Activated T-cell treated with anti-CD3 and anti-CD28 coated beads, Interleukin-2, amount 50 U/mL, for 72 hours (primary cell): ENCODE measurements at places on chromosomes 7 and 10.

DNA sequence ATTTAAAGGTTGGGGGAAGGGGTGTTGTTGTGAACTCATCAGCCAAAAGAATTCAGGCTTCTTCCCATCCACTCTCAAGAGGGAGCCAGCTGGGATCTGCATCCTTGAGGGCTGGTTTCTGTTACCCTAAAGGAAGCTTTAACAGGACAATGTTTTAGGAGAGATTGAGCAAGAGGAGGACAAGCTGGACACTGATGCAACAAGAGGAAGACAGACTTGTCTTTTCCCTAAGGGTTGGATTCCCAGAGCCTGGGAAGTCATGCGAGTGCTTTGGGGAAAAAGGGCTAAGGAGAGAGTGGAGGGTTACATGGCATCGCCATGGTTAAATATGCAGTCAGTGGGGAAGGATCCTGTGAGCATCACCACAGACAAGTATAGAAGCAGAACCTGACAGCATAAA lies 47.6 kb upstream of the PDE1C start:
- no peak for DNase-seq

DNA sequence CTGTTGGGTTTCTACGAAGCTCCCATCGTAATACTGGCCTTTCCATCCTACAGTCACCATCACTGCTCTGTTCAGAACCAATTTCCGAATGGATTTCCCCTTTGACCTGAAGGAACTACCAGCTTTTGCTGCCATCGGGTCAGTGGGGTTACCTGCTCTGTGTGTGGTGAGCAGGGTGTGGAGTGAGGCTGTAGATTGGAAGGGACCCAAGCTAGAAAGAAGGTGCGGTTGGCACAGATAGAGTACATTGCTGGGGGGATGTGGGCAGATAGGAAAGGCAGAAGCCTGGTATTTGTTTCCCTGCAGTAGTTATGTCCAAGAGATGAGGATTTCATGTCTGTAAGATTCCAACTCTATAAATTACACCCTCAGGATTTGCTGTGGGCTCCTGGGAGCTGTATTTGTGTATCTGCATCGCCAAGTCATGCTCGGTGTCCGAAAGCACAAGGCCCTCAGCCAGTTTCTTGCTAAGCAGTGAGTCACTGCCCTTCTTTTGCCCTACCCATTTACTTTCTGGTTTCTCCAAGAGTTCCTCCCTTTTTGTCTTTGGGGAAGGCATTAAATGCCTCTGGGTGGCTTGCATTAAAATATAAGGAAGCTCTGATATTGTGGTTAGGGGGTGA lies 15.4 kb downstream of the CLCN1 start:
- no peak for DNase-seq

GRCh38 chr10:106577266-106577665 lies 587.2 kb downstream of the SORCS1 start:
- DNase-seq = no peak

- peak; percentile 59 for DNase-seq
These were observed 8.0 kb downstream of the KLF6 start for GRCh38 chr10:3776796-3777571.

- DNase-seq = no peak
These were observed 389.1 kb upstream of the ANKRD30A start for GRCh38 chr10:36736311-36736710.

DNA sequence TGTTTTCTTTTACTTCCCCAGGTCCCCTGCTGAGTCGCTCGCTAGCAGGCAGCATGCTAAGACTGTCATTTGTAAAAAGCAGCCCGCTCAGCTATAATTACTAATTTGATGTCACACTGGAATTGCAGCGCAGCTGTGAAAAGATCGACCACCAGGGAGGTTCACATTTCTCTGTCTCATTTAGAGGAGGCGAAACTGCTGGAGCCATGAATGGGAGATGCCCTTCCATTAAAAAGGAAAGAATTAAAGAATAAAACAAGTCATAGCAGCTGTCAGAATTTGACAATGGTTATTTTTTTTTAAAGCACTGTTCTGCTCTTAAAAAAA lies 153.5 kb downstream of the PIP4K2A start:
- DNase-seq = no peak

DNA sequence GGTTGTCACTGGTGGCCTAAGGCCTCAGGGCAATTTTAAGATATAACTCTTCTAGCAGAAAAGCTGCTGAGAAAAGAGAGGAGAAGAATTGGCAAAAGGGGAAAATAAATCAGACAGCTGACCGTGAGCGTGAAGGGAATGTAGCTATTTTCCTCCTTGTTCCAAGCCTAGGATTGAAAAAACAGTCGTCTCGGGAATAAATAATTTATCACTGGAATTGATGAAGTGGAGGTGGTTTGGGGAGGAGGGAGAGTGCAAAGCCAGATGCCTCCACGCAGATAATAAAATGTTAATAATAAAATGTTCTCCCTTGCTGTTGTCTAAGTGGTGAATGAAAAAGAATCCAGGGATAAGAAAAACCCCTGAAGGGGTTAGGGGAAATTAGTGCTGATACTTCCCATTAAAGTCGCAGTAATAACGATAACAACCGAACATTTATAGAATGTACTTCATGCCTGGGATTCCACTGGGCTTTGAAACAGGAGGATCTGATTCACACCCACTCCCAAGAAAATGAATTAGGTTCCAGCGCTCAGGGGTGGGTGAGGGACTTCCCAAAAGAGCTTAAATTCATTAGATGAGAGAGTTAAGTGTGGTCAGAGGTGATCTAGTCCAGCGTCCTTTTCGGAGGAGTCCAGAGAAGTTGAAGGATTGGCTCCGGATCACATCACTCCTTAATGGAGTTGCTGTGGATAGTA lies 27.3 kb downstream of the BAMBI start:
- DNase-seq = no peak

GRCh38 chr7:22677680-22678079 lies 49.3 kb upstream of the IL6 start:
- no peak for DNase-seq

DNA sequence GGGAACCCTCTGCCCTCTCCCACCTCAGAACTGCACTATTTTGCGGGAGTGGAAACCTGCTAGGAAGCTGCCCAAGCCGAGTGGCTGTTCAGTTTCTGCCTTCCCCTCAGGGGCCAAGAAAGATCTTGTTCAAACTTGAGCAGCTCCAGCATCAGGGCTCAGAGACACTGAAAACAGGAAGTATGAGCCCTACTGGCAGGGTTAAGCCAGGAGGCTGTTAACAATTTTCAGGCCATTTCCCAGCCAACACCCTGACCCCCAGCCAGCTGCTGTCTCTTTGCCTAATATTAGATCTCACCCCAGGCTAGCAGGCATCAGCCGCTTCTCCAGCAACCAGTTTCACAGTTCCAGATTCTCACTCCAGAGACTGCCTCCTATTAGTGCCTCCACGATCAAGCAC lies 9.2 kb downstream of the PLAU start:
- DNase-seq = no peak

DNA sequence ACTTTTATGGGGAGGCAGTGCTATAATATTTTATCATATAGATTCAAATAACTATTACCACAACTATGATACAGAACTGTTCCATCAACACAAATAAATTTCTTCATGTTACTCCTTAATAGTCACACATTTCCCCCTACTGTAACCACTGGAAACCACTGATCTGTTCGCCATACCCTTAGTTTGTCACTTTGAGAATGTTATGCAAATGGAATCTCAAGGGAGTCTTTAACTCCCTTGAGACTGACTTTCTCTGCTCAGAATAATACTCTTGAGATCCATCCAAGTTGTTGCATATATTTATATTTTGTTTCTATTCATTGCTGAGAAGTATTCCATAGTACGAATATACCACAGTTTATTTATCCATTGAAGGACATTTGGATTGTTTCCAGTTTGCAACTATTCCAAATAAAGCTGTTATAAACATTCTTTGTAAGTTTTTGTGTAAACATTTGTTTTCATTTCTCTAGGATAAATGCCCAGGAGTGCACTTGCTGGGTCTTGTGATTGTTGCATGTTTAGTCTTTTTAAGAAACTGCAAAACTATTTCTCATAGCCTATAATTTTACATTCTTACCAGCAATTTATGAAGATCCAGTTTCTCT lies 19.7 kb upstream of the PON2 start:
- no peak for DNase-seq

DNA sequence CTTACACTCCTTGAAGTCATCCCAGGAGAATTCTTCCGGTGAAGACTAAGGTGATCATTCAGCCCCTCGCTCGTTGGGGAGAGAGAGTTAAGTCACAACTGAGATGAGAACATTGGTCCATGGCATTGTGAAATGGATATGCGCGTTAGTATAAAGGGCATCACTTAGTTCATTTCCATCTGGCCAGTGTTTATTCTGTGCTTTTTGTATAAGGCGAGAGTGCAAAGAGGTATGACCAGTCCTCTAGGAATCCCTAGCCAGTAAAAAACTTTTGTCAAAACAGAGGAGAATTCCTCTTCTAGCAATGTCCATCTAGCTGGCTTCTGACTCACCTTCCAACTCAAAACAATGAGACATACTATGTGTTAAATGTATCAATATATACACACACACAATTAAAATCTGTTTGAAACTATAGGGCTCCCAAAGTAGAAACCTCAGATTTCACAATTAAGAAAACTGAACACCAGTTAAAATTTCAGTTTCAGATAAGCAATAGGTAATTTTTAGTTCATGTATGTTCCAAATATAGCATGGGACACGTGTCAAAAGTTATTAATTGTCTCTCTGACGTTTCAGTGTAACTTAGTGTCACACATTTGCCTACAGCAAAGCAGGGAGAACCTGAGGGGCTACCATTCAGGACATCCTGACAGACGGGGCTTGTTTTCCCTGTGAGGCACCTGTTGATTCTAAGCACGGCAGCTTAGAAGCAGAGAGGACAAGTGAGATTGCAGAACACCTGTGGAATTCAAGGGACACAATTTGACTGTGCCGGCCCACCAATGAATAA lies 158.9 kb downstream of the KLF6 start:
- DNase-seq = no peak

DNA sequence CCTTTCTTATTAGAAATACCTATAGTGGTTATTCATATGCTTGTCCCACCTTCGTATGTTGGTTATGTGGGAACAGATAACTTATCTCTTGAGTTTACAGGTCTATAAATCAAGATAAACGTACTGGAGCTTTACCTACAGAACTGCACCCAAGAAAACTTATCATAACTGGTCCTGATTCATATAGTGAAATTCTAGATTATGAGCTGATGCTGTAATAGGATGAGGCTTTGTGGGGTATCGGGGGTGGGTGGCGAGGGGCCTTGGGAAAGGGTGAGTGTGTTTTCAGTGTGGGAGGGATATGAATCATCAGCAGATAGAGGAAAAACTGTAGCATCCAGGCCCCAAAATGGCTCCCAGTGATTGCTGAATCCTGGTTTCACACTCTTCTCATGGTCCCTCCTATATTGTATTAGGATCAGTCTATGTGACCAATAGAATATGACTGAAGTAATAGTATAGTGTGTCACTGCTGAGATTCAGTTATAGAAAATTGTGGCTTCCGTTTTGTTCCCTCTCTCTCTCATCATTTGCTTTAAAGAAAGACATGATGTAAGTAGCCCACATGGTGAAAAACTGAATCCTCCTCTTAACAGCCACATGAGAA lies 706.8 kb upstream of the LRRTM3 start:
- peak; percentile 4 for DNase-seq

- DNase-seq = peak; percentile 1
These were observed 68.6 kb downstream of the MMRN2 start for GRCh38 chr10:86888585-86889381.

DNA sequence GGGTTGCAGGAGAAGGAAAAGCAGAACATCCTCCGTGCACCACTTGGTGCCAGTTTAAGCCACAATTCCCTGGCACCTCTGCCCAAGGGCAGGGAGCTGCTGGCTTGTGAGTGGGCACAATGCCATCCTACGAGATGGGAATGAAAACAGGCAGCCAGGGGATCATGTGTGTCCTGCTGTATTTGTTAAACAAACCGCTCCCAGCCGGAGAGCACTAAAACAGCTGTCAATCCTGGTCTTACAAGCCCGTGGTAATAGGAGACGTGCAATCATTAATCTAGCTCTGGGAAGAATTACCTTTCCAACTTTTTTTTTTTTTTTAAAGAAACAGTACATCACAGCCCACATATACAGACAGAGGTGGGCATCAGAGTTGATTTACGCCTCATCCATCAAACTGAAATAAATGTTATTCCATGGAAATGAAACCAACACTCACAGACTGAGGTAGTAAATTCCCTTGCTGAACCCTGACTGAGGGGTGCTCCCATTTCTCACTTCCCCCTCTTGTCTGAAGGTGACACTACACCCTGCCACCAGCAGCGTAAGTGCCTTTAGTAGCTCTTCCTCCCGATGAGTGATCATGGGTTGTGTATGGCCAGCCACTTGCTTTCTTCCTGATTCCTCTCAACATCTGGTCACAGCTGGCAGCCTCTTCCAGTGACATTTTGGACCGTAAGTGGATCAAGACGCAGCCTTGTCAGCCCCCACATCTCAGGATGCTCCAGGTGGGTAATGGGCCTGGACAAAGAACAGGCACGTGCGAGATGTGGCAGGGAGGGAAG lies 143.8 kb downstream of the TEX36 start:
- DNase-seq = no peak

DNA sequence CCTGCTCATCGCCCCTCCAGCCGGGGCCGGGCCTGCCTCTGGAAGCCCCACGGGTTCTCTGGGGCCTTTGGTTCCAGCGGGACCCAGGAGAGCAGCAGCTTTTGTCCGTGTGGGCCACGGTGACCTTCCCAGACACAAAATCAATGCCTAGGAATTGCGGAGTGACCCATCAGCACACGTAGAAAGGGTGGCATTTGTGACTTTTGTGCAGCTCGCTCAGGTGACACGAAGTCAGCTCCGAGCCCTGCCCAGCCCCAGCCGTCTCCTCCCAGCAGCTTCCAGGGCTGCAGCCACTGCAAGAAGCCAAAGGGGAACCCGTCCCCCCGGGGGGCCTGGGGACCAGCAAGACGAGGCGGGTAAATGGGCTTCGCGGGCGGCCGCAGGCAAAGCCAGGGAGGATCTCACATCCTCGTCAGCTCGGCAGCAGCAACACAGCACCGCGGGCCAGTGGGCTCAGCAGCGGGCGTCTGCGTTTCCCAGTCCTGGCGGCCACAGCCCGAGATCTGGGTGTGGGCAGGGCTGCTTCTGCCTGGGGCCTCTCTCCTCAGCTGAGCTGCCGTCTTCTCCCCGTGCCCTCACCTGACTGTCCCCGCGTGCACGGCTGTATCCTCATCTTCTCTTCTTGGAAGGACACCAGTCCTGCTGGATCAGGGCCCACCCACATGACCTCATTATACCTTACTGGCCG lies 88.5 kb downstream of the PAXIP1 start:
- DNase-seq = no peak

DNA sequence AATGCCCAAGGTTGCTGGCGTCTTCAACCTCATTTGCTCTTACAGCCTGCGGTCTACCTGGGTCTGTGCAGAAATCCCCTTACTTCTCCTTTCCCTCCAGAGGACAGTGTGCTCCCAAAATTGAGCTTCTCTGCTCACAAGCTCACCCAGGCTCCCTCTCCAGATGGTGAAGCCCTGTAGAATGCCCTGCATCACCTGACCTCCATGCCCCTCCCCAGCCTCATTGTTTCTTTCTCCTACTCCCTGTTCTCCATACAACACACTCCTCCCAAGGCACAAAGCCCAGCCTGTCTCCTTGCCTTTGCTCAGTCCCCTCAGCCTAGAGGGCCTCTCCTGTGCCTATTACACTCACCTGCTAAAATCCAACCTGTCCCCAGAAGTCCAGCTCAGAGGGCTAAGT lies 3.5 kb downstream of the CRHR2 start:
- no peak for DNase-seq
